ENCODE measurements at places on chromosomes 7 and 10.

- ATAC-seq: no peak
These were observed 13.6 kb downstream of the KPNA7 start for GRCh38 chr7:99194301-99194700.

GRCh38 chr7:47336472-47337425 is 245.2 kb downstream of the TNS3 start:
- ATAC-seq: no peak

GRCh38 chr10:78451592-78451991 is 417.9 kb downstream of the RPS24 start:
- no peak for ATAC-seq

DNA sequence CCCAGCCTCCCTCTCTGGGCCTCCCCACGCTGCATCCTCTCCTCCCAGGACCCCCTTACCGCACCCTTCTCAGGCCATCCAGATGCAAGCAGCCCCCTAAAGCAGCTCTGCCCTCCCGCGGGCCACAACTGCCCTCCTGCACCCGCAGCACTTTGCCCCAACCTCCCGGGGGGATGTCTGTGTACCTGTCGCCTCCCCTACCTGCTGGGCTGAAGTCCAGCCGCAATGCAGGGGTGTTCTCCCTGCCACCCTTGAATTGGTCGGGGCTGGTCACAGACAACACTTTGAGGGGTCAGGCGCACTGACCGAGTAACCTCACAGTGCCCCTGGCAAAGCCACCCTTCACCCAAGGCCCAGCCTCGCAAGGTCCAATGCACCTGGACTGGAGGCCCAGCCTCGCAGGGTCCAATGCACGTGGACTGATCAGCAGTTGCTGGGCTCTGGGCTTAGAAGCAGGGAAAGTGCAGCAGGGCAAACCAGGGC is 8.3 kb upstream of the CALML5 start:
- ATAC-seq: no peak

DNA sequence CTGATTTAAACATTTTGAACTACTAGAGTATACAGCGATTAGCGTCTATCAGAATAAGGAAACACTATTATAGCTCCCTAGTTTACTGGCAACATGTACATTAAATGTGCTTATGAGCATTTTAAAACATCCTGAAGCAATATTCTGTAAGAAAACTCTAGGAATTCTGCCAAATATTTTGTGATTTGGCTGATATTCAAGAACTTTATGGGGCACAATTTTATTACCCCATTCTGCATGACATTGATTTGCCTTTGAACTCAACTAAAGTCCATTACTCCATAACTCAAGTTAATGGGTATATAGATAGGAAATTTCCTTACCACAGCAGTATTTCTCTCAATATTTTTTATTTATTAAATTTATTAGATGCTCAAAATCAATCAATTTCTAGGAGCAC is 369.9 kb upstream of the KCND2 start:
- no peak for ATAC-seq

DNA sequence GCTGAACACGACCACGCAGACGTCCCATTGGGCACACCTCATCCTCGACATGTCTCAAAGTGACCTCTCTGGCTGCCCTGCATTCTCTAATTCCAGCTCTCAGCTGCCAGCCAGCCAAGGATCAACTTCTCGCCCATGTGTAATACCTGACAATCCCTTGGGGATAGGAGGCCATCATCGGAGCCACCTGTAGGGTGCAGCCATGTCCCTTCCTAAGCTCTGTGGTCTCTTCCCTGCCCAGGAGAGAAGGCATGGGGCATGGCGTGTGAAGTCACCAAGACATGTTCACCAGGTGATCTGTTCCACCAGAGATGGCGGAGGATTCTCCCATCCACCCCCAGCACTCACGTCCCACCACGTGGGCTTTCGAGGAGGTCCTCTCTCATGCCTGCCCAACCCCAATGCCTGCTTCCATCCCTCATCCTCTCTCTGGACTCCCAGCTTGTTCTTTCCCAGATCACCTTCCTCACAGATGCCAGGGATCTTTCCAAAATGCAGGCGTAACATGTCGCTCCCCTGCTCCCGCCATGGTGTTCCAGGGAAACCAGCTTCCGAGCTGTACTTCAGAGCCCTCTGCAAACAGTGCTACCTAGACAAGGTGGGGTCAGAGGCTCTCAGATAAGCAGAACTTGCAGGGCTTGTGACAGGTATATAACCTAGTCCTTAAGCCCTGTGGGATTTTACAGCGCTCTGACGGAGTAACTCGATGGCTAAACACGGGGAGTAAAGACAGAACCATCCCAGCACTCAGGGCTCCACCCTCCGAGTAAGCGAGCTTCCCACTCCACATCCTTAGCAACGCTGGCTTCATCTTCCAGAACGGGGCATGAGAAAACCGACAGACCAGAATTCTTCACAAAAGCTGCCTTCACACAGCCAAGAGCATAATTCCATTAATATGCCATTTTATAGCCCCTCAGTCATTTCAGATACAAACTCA is 41.1 kb downstream of the BRI3 start:
- no peak for ATAC-seq

- no peak for ATAC-seq
These were observed 79.5 kb upstream of the FAM20C start for GRCh38 chr7:112881-113280.

- no peak for ATAC-seq
These were observed 45.7 kb downstream of the VAX1 start for GRCh38 chr10:117092386-117092785.

DNA sequence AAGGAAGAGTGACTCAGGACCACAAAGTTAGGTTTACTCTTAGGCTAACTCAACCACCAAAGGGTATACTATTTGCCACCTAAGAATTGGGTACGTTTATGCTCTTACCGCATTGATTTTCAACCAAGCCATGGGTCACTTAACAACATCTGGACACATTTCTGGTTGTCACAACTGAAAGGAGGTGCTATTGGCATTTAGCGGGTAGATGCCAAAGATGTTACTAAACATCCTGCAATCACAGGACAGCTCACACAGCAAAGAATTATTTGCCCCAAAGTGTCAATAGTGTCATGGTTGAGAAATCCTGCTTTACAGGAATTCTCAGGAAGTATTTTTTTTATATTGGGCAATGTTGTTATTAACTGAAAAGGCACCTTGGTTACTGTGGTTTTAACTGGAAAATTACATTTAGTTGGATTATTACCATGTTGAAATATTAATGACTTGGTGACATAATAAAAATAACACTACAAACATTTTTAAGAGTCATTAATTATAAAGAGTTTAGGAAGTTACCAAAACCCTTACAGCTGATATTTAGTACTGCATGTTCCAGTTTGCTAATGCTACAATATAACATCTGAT is 185.0 kb upstream of the TMEM196 start:
- no peak for ATAC-seq

GRCh38 chr7:95303013-95303905 is 21.1 kb downstream of the PON1 start:
- ATAC-seq: no peak

GRCh38 chr7:36788825-36789470 is 64.7 kb upstream of the AOAH start:
- ATAC-seq: no peak

DNA sequence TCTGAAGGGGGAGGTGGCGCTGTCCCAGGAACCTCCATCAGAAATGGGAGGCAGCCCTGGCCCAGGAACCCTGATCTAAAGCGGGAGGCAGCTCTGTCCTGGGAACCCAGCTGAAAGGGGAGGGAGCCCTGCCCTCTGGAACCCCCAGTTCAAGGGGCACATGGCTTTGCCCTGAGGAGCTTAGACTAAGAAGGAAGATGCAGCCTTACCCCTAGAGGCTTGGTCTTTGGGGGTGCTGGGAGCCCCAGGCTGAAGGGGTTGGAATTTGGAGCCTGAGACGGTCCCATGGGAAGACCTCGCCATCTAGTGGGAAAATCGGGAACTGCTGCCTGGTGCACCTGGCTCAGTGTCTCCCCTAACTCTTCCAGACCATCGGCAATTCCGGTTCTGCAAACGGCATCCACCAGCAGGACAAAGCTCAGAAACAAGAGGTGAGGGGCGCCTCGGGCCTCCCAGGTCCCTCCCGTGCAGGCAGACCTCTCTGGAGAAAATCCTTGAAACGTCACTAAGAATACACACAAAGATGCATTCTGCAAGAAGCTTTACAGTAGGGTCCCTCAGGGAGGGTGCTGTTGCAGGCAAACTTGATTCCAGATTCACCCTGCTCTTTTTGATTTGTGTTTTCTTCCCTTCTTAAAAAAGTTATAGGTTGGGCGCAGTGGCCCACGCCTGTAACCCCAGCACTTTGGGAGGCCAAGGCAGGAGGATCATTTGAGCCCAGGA is 52.4 kb upstream of the GTF2IRD1 start:
- peak; percentile 64 for ATAC-seq

DNA sequence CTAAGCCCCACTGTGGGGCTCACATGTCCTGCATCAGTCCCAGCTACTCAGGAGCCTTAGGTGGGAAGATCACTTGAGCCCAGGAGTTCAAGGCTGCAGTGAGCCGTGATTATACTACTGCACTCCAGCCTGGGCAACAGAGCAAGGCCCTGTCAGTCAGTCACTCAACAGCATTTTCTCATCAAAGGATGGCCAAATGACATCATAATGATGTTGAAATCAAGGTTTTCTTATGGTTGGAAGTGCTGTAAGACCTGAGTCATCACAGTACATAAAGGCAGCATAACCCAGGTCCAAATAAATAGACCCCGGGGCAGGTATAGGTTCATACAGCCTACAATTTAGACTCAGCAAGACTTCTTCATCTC is 341.1 kb downstream of the PARD3 start:
- no peak for ATAC-seq

DNA sequence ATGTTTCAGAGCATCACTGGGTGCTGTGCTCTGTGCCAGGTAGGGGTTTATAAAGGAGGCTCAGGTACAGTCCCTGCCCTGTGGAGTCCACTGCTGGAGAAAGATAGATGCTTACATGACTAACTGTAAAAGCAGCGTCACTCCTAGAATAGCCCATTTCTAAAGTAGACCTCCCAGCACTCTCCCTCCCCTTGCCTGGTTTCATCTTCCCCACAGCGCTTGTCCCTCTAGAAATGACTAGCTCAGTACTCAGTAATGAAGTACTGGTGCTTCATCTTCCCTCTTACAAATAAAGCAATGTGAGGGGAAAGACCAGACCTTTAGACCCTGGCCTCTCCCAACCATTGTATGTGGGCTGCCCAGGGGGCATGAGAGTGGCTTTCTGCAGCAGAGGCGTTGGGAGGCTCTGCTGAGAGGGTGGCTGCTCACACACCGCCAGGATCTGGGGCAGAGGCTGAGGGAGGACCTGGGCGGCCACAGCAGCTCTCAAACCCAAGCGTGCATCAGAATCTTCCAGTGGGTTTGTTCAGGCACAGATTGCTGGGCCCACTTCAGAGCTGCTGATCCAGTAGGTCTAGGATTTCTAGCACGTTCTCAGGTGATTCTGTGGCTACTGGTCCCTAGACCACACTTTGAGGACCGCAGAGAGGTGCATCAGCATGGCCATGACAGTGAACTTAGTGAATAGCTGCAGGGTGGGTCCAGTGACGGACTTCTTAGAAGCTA is 110.3 kb upstream of the ANLN start:
- peak; percentile 37 for ATAC-seq

DNA sequence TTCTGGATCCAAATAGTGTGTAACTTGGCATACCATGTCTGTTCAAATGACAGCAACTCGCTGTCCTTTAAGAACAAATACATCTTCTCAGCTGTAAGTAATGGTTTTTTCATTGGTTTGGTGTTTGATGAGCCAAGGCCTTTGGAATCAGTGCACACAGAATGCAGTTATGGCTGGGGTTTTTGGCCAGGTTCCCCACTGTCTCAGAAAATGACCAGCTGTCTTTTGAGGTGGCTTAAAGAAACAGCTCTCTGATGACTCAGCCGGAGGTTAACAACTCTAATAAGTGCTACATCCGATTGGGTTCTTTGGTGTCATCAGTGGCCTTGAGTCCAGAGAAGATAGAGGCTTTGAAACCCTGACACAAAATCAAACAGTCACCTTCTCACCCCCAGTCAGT is 688.4 kb downstream of the REEP3 start:
- no peak for ATAC-seq

GRCh38 chr7:44158873-44159631 is 17.9 kb upstream of the MYL7 start:
- no peak for ATAC-seq

GRCh38 chr10:48363617-48364355 is 57.3 kb downstream of the MAPK8 start:
- no peak for ATAC-seq

DNA sequence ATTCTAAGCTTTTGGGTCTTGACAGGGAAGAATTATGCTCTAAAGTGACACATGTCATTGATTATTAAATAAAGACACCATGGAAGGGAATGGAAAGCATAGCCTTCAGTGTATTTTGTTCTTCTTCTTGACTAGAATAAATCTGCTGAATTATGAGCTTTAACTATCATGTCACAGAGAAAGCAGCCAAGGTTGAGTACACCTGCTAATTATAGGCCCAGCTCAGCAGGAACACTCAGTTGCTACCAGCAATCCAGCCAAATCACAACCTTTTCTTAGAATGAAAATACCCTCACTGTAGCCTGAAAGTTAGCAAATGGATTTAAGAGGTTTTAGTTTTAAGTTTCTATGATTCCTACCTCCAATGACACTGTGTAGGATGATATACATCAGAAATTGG is 225.3 kb upstream of the RHOBTB1 start:
- ATAC-seq: no peak

DNA sequence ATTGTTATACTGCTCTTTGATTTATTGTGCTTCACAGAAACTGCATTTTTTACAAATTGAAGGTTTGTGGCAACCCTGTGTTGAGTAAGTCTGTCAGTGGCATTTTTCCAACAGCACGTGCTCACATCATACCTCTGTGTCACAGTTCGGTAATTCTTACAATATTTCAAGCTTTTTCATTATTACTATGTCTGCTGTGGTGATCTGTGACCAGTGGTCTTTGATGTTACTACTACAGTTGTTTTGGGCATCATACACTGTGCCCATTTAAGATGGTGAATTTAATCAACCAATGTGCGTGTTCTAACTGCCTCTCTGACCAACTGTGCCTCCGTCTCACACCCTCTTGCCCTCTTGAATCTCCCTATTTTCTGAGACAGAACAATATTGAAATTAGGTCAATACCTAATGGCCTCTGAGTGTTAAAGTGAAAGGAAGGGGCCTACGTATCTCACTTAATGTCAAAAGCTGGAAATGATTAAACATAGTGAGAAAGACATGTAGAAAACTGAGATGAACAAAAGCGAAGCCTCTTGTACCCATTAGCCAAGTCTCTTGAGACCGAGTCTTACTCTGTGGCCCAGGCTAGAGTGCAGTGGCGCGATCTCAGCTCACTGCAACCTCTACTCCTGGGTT is 20.2 kb upstream of the ASL start:
- peak; percentile 43 for ATAC-seq

DNA sequence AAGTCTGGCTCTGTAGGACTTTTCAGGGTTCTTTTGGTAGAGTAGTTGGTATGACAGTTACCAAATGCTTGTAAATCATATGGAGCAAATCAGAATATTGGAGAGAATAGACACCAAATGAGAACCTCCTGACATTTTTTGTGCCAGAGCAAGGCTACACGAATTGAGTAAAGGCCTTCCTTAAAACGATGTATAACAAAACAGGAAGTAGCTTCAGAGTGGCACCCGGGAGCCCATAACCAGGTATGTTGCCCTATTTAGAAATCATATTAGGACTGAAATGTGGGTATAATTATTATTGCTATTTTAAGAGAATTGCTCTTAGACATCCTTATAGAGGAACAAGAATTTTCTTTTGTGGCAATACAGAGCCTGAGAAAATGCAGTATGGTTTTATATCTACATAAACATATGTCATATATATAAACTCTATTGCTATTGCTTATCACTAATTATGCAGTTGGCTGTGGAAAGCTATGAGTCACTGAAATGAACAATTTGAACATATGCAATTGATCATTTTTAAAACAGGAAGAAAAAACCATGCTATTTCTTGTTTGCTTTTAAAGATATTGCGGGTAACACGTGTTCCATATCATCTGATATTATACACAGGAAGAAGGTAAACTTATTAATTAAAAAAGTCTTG is 197.4 kb upstream of the MTPN start:
- no peak for ATAC-seq
